ENCODE measurements at places on chromosomes 16 and 17.
A peak's percentile ranks its signal among the peaks of the same experiment; 100 is the strongest.

- DNase-seq = no peak
Measured at GRCh38 chr16:86665319-86665675, 86.9 kb downstream of the FOXL1 start.

- no peak for DNase-seq
Measured at GRCh38 chr17:20262226-20263114, 204.9 kb downstream of the LGALS9B start.

- peak; percentile 72 for DNase-seq
Measured at GRCh38 chr16:28277537-28278388, 14.6 kb upstream of the SBK1 start.

- DNase-seq = peak; percentile 31
Measured at GRCh38 chr17:42067371-42068091, 17.1 kb upstream of the C17orf113 start.

GRCh38 chr16:17404941-17405689, 65.6 kb downstream of the XYLT1 start:
- DNase-seq = peak; percentile 99

GRCh38 chr16:2004795-2005517, 4.7 kb downstream of the ZNF598 start:
- no peak for DNase-seq

DNA sequence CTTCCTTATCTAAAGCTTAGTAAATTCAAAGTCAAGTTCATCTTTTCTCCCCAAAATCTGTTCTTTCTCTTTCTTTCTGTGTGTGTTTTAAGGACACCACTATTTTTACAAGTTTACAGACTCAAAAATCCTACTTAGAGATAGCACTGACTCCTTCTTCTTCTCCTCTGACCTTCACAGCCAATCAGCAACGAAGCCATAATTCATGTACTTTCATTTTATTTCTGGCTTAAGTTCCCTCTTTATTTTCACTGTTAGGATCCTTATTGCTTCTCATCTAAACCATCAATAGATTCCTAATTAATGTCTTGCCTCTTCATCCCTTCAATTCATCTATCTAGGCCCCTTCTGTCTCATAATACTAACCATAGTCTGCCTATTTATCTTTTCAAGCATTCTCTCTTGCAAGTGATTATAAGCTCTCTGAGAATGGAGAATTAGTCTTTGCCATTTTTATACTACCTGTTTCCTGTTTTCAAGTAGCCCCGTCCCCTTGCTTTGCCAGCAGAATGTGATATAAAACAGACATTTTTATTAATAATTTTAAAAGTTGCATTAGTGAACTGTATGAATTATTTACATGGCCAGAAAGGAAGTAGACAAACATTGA, 27.0 kb downstream of the CDC27 start:
- no peak for DNase-seq

GRCh38 chr17:38559880-38560230, 45.9 kb downstream of the SRCIN1 start:
- DNase-seq = no peak

GRCh38 chr16:13148836-13149235, 247.4 kb downstream of the SHISA9 start:
- DNase-seq = no peak

DNA sequence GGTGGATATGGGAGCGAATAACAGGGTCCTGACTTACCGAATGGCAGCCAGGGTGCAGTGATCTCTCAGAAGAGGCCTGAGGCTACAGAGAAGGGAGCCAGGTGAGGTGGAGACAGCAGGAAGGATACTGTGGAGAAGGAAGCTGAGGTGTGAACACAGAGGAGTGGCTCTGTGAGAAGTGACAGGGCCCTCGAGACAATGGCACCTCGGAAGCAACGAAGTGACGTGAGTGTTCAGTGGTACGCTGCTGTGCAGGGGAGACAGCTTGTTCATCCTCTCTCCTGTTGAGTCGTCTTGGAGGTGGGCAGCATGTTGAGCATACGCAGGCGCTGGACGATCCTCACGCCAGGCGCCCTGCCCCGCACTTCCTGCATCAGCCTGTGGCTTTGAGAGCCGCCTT, 390.3 kb downstream of the CPPED1 start:
- no peak for DNase-seq

DNA sequence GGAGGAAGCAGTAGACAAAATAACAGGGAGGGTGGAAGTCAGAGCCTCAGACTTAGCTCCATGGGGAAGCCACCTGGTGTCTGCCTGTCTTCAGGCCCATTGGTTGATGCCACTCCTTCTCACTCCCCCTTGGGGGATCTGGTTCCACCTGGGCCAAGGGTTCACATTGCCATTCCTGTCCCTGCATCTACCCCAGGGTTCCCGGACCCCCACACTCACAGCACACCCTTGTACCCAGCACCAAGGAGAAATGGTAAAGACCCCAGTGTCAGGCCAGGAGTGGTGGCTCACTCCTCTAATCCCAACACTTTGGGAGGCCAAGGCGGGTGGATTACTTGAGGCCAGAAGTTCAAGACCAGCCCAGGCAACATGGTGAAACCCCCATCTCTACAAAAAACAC, 1.0 kb upstream of the CA7 start:
- DNase-seq = no peak

DNA sequence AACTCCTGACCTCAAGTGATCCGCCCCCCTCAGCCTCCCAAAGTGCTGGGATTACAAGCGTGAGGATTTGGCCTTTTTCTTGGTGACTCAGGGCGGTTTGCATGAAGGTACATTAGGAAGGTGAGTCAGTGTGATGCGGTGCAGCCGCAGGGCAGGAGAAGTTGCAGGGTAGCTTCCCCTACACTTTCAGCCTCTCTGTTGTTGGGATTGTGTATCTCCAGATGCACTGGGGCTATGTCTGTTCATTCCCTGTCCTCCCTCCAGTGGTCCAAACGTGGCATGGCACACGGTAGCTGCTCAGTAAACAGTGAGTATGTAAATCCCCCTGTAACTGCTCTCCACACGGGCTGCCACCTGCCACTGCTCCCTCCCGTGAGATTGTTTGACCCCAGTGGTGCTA, 109.1 kb upstream of the CDC42EP4 start:
- no peak for DNase-seq

GRCh38 chr16:54331241-54332002, 44.8 kb upstream of the IRX3 start:
- no peak for DNase-seq

GRCh38 chr17:50944054-50944901, 78.1 kb upstream of the TOB1 start:
- peak; percentile 55 for DNase-seq

Measured in hippocampal formation (tissue), 2 donors.